ENCODE measurements at places on chromosomes 6 and 20. TPM values are rescaled to one million over a fixed set of nuclear protein-coding genes. Genes with fewer than 3 reads are reported as not detected.

The NUP153 gene
- total RNA-seq, result 31.4 TPM

- no peak for DNase-seq
Measured at GRCh38 chr20:1994627-1995026, 769 bp upstream of the PDYN start.

- no peak for DNase-seq
Measured at GRCh38 chr6:107589199-107589598, 99.3 kb downstream of the SOBP start.

DNA sequence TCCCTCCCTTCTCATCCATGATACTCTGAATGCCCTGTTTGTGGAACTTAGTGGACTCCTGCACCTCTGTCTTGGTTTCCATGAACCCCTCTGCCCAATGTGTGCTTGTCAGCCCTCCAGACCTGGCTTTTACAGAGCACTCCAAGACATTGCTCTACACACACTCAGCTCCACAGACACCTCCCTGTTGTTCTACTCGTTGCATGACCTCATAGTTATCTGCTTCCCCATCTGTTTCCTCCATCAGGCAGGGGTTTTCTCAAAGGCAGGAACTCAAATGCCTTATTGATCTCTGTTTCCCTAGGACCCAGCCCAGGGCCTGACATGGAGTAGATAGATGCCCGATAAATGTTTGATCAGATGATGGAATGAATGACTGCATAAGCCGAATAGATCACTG is 13.3 kb downstream of the PLCG1 start:
- DNase-seq, result no peak
